H1 (cell line): ENCODE measurements at places on chromosomes 13 and 19.

GRCh38 chr19:46487178-46487801, 8.4 kb downstream of the PNMA8B start:
- H3K27ac ChIP-seq: no peak overlapping the region
- no peak for DNase-seq
- peaks cover 21% of the 10 kb centered on the region for H3K27me3 ChIP-seq
- H3K4me3 ChIP-seq: no peak overlapping the region
- H3K36me3 ChIP-seq: no peaks in the 10 kb centered on the region

GRCh38 chr19:50002386-50002960, 22.7 kb downstream of the VRK3 start:
- H3K4me1 ChIP-seq: no peaks in the 10 kb centered on the region
- no peaks in the 10 kb centered on the region for H3K27me3 ChIP-seq
- no peak for DNase-seq
- H3K27ac ChIP-seq: no peak overlapping the region

GRCh38 chr19:40756502-40757110, 5.6 kb downstream of the SNRPA start:
- no peaks in the 10 kb centered on the region for H3K4me1 ChIP-seq
- H3K27ac ChIP-seq: no peak overlapping the region; the same call in 1 of the 2 replicates
- H3K27me3 ChIP-seq: no peaks in the 10 kb centered on the region
- no peak overlapping the region for H3K4me3 ChIP-seq
- peaks cover 53% of the 10 kb centered on the region for H3K36me3 ChIP-seq

DNA sequence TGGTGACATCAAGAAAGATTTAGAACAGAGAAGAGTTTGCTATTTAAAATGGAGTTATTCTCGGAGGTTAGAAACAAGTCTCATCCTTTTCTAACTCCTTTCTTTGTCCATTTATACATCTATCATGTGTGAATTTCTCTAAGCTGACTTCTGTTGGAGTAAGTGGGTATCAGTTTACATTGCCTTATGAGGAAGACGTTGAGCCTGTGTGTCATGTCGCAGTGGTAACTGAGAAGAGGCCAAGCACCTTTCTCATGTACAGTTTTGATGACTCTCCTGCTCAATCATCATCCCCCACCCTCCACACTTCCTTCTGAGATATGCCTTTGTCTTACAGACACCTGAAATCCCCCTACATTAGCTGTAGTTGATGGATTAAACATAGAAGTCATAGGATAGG, 624.8 kb downstream of the LIG4 start:
- no peak overlapping the region for H3K27ac ChIP-seq
- H3K4me1 ChIP-seq: no peaks in the 10 kb centered on the region
- H3K4me3 ChIP-seq: no peak overlapping the region
- no peaks in the 10 kb centered on the region for H3K27me3 ChIP-seq
- no peak for DNase-seq
- no peaks in the 10 kb centered on the region for H3K36me3 ChIP-seq

DNA sequence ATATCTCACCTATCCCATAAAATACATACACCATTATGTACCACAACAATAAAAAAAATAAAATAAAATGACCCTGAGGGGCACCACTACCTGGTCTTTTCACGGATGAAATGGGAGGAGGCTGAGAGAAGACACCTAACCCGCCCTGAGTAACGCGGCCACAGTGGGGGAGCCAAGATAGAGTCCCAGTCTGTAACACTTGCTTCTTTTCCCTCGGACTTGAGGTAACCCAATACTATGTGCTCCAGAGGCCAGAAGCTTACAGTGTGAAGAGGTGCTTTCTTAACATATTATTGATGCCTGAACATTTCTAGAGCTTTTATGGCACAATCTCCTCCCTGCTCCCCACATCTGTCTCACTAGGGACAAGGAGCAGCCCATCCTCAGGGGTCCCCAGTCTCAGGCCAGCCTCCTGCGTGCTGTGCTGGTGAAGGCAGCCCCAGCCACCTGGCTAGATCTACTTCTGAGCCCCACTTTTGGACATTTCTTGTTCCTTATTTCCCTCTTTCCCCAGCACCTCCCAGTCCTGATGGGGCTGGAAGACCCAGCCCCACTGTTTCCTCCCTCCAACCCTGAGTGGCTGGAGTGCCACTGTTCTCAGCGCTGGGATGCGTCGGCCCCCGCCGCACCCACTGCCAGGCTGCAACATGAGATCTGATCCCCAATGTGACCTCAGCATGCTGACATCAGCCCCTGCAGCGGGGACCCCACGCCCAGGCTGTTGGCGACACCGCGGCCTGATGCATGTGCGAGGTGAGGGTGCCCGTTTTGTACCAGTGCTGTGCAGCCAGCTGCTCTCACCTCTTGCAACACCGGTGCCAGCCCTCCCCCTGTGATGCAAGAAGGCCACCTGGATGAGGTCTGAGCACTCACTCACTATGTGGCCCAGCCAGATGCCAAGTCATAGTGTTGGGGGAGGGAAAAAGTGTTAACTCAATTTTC, 143.3 kb downstream of the DCLK1 start:
- peaks cover 15% of the 10 kb centered on the region for H3K4me1 ChIP-seq
- no peaks in the 10 kb centered on the region for H3K27me3 ChIP-seq
- H3K36me3 ChIP-seq: no peaks in the 10 kb centered on the region
- 0 out of 2 replicates have a peak overlapping the region, but pooled peaks have one; percentile 6 for H3K4me3 ChIP-seq
- DNase-seq: no peak

DNA sequence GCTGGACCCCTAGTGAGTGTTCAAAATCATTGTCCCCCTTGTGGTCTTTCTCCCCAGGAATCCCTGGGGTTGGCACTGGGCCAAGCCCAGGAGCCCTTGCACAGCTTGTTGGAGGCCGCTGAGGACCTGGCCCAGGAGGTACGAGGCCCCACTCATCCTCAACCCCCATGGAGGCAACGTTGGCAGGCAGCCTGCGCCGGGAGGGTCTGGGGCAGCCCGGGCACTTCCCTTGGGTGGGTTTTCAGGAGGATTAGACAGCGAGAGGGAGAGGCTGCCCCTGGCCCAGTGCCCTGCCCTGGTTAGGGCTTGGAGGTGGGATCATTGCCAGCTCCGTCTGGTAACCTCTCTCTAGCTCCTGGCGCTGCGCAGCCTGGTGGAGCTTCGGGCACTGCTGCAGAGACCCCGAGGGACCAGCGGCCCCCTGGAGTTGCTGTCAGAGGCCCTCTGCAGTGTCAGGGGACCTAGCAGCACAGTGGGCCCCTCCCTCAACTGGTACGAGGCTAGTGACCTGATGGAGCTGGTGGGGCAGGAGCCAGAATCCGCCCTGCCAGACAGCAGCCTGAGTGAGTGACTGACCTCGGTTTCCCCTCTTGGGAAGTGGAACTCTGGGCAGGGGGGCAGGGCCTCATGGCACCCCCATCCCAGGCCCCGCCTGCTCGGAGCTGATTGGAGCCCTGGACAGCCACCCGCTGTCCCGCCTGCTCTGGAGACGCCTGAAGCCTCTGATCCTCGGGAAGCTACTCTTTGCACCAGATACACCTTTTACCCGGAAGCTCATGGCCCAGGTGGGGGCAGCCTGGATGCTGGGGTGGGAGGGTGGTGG, 3.0 kb downstream of the ABCA7 start:
- peaks cover 3% of the 10 kb centered on the region for H3K36me3 ChIP-seq
- no peak overlapping the region for H3K4me3 ChIP-seq
- H3K4me1 ChIP-seq: peaks cover 10% of the 10 kb centered on the region
- no peaks in the 10 kb centered on the region for H3K27me3 ChIP-seq
- no peak for DNase-seq
- H3K27ac ChIP-seq: no peak overlapping the region

DNA sequence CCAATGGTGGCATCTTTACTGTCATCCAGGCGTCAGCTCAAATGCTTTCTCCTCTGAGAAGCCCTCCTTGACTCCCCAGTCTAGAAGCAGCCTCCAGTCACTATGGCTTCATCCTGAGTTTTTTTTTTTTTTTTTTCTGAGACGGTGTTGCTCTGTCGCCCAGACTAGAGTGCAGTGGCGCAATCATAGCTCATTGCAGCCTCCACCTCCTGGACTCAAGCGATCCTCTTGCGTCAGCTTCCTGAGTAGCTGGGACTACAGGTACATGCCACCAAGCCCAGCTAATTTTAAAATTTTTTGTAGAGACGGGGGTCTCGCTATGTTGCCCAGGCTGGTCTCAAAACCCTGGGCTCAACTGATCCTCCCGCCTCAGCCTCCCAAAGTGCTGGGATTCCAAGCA, 4.2 kb downstream of the NRTN start:
- H3K4me1 ChIP-seq: peaks cover 7% of the 10 kb centered on the region; the same call in 1 of the 2 replicates
- no peak overlapping the region for H3K4me3 ChIP-seq
- H3K27me3 ChIP-seq: no peaks in the 10 kb centered on the region
- no peaks in the 10 kb centered on the region for H3K36me3 ChIP-seq
- H3K27ac ChIP-seq: no peak overlapping the region

GRCh38 chr19:51158474-51159129, 16.5 kb downstream of the SIGLEC7 start:
- H3K4me1 ChIP-seq: no peaks in the 10 kb centered on the region
- DNase-seq: peak; percentile 95
- H3K4me3 ChIP-seq: no peak overlapping the region
- no peak overlapping the region for H3K27ac ChIP-seq

DNA sequence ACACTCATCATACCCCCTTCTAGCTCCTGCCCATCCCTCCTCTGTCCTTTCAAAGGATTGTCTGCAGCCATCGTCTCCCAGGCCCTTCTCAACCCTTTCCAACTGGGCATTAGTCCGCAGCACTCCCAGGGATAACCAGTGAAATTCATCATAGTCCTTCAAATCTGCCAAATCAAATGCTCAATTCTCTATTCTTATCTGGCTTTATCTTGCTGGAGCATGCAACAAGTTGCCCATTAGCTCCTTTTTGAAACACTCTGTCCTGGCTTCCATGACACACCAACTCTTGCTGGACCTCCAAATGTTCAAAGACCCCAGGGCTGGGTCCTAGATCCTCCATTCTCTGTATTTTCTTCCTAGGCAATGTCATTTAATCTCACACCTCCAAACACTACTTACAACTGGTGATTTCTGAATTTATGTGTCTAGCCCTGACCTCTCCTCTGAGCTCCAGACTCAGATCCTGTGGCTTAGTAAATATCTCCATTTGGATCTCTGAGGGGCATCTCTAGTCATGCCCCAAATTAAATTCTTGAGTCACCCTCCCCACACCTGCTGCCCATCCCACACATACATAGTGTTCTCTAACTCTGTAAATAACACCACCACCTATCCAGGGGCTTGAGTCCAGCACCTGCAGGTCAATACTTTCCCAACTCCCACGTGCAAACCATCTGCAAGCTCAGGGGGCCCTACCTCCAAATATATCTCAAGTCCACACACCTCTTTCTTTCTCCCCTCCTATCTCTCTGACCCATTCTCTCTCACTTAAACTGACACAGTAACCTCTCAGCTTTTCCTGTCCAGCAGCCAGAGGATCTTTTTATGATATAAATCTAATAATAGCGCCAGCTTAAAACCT, 9.1 kb upstream of the ANKRD10 start:
- no peaks in the 10 kb centered on the region for H3K4me1 ChIP-seq
- H3K27ac ChIP-seq: no peak overlapping the region
- H3K4me3 ChIP-seq: no peak overlapping the region
- H3K36me3 ChIP-seq: no peaks in the 10 kb centered on the region
- no peak for DNase-seq
- no peaks in the 10 kb centered on the region for H3K27me3 ChIP-seq

DNA sequence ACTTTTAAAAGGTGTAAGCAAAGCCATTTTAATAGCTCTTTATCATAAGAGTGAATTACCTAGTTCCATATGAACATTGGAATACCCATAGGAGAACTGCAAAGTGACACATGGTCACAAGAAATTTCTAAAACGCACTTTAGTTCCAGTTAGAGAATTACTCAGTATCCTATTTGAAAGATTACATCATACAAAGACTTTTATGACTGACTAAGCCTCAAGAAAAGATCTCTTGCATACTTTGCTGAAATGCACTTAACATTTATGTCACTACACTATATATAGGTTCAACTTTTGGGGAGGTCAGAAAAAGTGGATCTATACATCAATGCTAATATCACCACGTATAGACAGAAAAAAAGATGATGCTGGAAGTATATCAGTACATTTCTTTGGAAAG, 7.1 kb downstream of the PCDH9 start:
- H3K36me3 ChIP-seq: no peaks in the 10 kb centered on the region
- no peaks in the 10 kb centered on the region for H3K4me1 ChIP-seq
- no peaks in the 10 kb centered on the region for H3K27me3 ChIP-seq
- DNase-seq: no peak
- no peak overlapping the region for H3K27ac ChIP-seq

DNA sequence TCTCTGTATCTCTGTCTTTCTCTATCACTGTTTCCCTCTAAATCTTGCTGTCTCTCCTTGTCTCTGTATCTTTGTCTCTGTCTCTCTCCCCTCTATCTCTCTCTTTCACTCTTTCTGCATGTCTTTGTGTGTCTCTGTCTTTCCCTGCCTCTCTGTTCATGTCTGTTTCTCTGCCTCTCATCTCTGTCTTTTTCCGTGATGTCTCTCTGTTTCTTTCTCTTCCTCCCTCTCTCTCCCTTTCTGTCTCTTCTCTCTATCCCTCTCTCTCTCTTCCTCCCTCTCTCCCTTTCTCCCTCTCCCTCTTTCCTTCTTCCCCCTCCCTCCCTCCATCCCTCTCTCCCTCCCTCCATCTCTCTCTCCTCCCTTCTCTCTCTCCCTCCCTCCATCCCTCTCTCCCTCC, 56.7 kb upstream of the NFIC start:
- H3K36me3 ChIP-seq: no peaks in the 10 kb centered on the region
- no peak overlapping the region for H3K4me3 ChIP-seq
- no peak overlapping the region for H3K27ac ChIP-seq
- DNase-seq: no peak

DNA sequence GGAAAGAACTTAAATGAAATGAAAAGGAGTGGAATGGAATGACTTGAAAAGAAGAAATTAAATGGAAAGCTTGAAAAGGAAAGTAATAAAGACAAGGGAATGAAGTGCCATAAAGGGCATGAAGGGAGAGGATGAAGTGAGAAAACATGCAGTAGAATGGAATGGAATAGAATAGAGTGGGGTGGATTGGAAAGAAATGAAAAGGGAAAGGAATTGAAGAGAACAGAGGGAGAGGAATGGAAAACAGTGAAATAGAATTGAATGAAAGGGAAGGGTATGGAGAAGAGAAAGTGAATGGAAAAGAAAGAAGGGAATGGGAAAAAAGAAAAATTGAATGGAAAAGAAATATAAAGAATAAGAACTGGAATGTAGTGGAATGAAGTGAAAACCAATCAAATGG, 9.2 kb upstream of the ZNF180 start:
- no peaks in the 10 kb centered on the region for H3K36me3 ChIP-seq
- H3K4me1 ChIP-seq: no peaks in the 10 kb centered on the region
- no peak overlapping the region for H3K27ac ChIP-seq
- no peak overlapping the region for H3K4me3 ChIP-seq
- no peaks in the 10 kb centered on the region for H3K27me3 ChIP-seq

GRCh38 chr19:14526423-14526822, 3.0 kb upstream of the TECR start:
- H3K27ac ChIP-seq: no peak overlapping the region
- peaks cover 2% of the 10 kb centered on the region for H3K4me1 ChIP-seq
- H3K4me3 ChIP-seq: no peak overlapping the region
- DNase-seq: no peak
- no peaks in the 10 kb centered on the region for H3K27me3 ChIP-seq

- no peak overlapping the region for H3K4me3 ChIP-seq
- H3K36me3 ChIP-seq: no peaks in the 10 kb centered on the region
- no peak for DNase-seq
- no peaks in the 10 kb centered on the region for H3K4me1 ChIP-seq
These were observed 85.0 kb downstream of the SPRY2 start for GRCh38 chr13:80255946-80256345.

GRCh38 chr13:75766636-75767035, 130.5 kb downstream of the LMO7 start:
- no peaks in the 10 kb centered on the region for H3K4me1 ChIP-seq
- no peak for DNase-seq
- no peaks in the 10 kb centered on the region for H3K27me3 ChIP-seq
- no peaks in the 10 kb centered on the region for H3K36me3 ChIP-seq
- no peak overlapping the region for H3K4me3 ChIP-seq
